ENCODE measurements at places on chromosomes 5 and 9.

- H3K36me3 ChIP-seq: no peaks in the 10 kb centered on the region
- H3K27ac ChIP-seq: no peak overlapping the region
- no peaks in the 10 kb centered on the region for H3K4me1 ChIP-seq
- no peaks in the 10 kb centered on the region for H3K27me3 ChIP-seq
Measured at GRCh38 chr5:39175273-39175955, 43.9 kb downstream of the FYB1 start.

DNA sequence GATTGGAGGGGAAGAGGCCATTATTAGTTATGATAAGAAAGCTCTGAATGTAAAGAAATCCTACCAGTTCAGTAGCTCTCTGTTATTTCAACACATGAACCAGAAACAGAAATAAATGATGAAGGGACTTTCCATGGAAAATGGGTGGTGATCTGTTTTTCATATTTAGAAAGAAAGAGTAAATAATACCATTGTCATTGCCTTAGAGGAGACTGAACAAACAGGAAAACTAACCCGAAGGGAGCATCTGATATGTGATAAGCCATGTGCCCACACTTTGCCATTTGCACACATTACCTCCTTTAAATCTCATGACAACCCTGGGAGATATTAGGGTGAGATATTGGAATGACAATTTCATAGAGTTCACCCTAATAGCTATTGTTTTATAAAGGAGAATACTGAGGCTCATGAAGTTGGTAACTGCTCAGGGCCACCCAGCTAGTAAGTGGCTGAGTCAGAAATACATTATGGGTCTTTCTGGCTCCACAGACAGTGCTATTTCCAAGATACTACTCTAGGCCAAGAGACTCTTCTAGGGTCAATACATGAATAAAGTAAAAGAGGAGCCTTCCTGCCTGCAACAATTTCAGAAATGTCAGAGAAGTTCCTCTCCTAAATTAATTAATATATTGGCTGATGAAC, 111.0 kb upstream of the SLIT3 start:
- no peak overlapping the region for H3K27ac ChIP-seq
- no peak overlapping the region for H3K4me3 ChIP-seq
- DNase-seq: no peak
- no peaks in the 10 kb centered on the region for H3K27me3 ChIP-seq
- no peaks in the 10 kb centered on the region for H3K4me1 ChIP-seq
- H3K36me3 ChIP-seq: no peaks in the 10 kb centered on the region

DNA sequence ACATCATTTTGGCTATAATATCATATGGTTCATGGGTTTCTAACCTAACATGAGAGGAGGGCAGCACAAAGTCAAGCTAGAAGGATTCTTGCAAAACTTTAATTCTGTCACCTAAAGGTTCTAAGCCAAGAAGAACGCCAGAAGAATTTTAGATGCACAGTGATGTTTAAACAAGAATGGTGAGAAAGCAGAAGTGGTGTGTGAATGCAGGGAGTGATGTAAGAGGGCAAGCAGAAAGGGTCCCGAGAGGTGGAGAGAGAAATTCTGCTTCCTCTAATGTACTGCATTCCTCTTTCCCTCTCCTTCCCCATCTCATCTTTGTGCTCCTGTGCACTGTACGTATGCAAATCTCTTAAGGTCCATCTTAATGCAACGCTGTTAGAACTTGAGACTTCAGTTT, 2.1 kb upstream of the TRMO start:
- no peak for DNase-seq
- H3K36me3 ChIP-seq: no peaks in the 10 kb centered on the region
- no peaks in the 10 kb centered on the region for H3K4me1 ChIP-seq
- H3K27ac ChIP-seq: no peak overlapping the region
- no peak overlapping the region for H3K4me3 ChIP-seq

DNA sequence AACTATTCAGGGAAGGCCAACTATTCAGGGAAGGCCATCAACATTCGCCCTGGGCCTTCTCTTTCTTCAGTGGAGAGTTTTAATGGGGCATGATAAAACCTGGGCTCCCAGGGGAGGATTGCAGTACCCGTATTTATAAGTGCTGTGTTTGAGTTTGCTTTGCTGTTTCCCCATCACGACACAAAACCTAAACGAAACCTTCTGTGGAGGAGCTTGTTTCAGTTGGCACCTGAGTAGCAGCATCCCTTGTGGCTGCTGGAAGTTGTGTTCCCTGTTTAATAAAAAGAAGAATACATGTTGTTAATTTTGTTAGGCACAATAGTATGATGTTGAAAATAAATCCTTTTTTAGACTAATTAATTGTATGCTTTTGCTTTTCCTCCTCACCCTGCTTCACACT, 8.3 kb downstream of the WDR31 start:
- H3K4me3 ChIP-seq: no peak overlapping the region
- no peaks in the 10 kb centered on the region for H3K36me3 ChIP-seq
- H3K4me1 ChIP-seq: no peaks in the 10 kb centered on the region
- no peak for DNase-seq
- no peaks in the 10 kb centered on the region for H3K27me3 ChIP-seq
- H3K27ac ChIP-seq: no peak overlapping the region

- no peaks in the 10 kb centered on the region for H3K36me3 ChIP-seq
- H3K27ac ChIP-seq: no peak overlapping the region
- no peaks in the 10 kb centered on the region for H3K4me1 ChIP-seq
Measured at GRCh38 chr5:107969847-107970246, 299.1 kb upstream of the EFNA5 start.

- H3K27me3 ChIP-seq: peaks cover 2% of the 10 kb centered on the region
- H3K4me3 ChIP-seq: peak within 1 kb of the TSS; percentile 41
- H3K27ac ChIP-seq: no peak within 1 kb of the TSS
- H3K4me1 ChIP-seq: no peaks in the 10 kb centered on the region
- no peak for DNase-seq
- H3K36me3 ChIP-seq: no peaks in the 10 kb centered on the region
Measured at GRCh38 chr9:34957492-34958410, at the start of gene PHF24. PHF24 (plus strand) TSS chr9:34958285; CDS start chr9:34971299, 13,014 bp downstream.

DNA sequence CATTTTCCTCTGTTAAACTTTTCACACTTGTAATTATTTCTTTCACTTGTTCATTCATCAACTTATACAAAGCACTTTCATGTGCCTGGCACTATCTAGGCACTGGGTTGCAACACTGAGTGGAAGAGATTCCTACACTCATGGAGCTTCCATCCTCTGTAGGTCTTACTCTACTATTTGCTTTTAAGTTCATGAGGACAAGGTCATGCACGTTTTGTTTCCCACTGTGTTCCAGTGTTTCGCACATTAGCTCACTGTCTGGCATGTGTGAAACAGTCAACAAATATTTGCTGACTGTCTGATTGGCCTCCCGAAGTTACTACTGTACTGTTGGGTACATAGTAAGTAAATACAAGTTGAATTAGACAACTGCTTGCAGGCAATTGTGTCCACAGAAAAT, 87.9 kb upstream of the IFNK start:
- no peak overlapping the region for H3K27ac ChIP-seq
- no peaks in the 10 kb centered on the region for H3K36me3 ChIP-seq

DNA sequence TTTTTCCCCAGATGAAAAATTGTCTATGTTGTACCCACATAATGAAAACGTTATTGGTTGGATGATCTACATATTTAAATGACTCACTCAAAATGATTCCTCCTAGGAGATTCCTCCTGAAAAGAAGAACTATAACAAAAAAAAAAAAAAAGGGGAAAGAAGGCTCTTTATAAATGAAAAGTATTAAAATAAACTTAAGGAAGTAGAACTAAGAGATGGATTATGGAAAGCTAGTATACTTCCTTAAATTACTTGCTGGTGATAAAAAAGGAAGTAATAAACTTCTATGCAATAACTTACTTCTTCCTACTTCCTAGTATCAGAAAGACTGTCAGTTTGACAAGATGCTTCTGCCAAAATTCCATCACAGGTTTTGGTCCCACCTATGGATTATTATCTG, 1087.7 kb downstream of the CDH12 start:
- no peaks in the 10 kb centered on the region for H3K36me3 ChIP-seq
- DNase-seq: no peak
- no peaks in the 10 kb centered on the region for H3K27me3 ChIP-seq
- no peaks in the 10 kb centered on the region for H3K4me1 ChIP-seq
- no peak overlapping the region for H3K27ac ChIP-seq

- no peaks in the 10 kb centered on the region for H3K4me1 ChIP-seq
- no peak overlapping the region for H3K27ac ChIP-seq
- DNase-seq: no peak
- no peaks in the 10 kb centered on the region for H3K36me3 ChIP-seq
- H3K4me3 ChIP-seq: no peak overlapping the region
Measured at GRCh38 chr9:84327184-84327583, 13.4 kb downstream of the SLC28A3 start.

GRCh38 chr9:131728546-131728910, 11.3 kb downstream of the RAPGEF1 start:
- H3K36me3 ChIP-seq: no peaks in the 10 kb centered on the region
- H3K4me3 ChIP-seq: no peak overlapping the region
- H3K27ac ChIP-seq: no peak overlapping the region
- H3K4me1 ChIP-seq: no peaks in the 10 kb centered on the region
- H3K27me3 ChIP-seq: no peaks in the 10 kb centered on the region
- DNase-seq: no peak

- H3K36me3 ChIP-seq: no peaks in the 10 kb centered on the region
- H3K4me1 ChIP-seq: peaks cover 9% of the 10 kb centered on the region
- H3K4me3 ChIP-seq: no peak overlapping the region
- no peaks in the 10 kb centered on the region for H3K27me3 ChIP-seq
- no peak for DNase-seq
Measured at GRCh38 chr5:119366540-119366881, 10.7 kb downstream of the TNFAIP8 start.

- H3K27me3 ChIP-seq: no peaks in the 10 kb centered on the region
- H3K4me3 ChIP-seq: no peak overlapping the region
- H3K4me1 ChIP-seq: no peaks in the 10 kb centered on the region
- no peak overlapping the region for H3K27ac ChIP-seq
Measured at GRCh38 chr5:1065143-1065750, 46.6 kb downstream of the SLC12A7 start.

- H3K4me3 ChIP-seq: no peak overlapping the region
- peaks cover 2% of the 10 kb centered on the region for H3K4me1 ChIP-seq
- no peak for DNase-seq
- no peak overlapping the region for H3K27ac ChIP-seq
- H3K36me3 ChIP-seq: no peaks in the 10 kb centered on the region
Measured at GRCh38 chr5:5309645-5310044, 112.8 kb upstream of the ICE1 start.

GRCh38 chr9:106441283-106441682, 421.7 kb upstream of the ZNF462 start:
- no peaks in the 10 kb centered on the region for H3K36me3 ChIP-seq
- DNase-seq: no peak
- no peak overlapping the region for H3K27ac ChIP-seq
- H3K27me3 ChIP-seq: no peaks in the 10 kb centered on the region
- H3K4me3 ChIP-seq: no peak overlapping the region
- H3K4me1 ChIP-seq: 0 out of 2 replicates have a peak, but pooled peaks cover 2% of the 10 kb centered on the region

- no peaks in the 10 kb centered on the region for H3K36me3 ChIP-seq
- no peak overlapping the region for H3K27ac ChIP-seq
- no peaks in the 10 kb centered on the region for H3K27me3 ChIP-seq
Measured at GRCh38 chr9:135032868-135033460, 54.5 kb upstream of the OLFM1 start.

GRCh38 chr5:112316731-112317130, 102.3 kb downstream of the EPB41L4A start:
- no peaks in the 10 kb centered on the region for H3K27me3 ChIP-seq
- H3K4me1 ChIP-seq: peaks cover 4% of the 10 kb centered on the region
- DNase-seq: no peak
- no peak overlapping the region for H3K4me3 ChIP-seq
- H3K36me3 ChIP-seq: no peaks in the 10 kb centered on the region

DNA sequence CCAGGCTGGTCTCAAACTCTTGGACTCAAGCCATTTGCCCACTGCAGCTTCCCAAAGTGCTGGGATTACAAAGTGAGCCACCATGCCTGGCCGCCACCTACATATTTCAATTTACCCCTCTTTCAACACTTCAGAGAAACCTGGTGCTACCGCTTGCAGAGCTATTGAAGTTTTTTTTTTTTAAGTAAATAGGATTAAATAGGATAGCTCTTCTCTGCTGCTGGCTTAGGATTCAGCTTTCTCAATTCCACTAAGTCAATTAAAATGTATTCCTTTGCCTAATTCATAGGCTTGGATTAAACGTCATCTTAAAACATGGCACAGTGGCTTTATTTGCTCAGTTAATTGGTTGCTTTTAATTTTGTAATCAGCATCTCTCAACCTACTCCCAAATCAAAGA, 41.0 kb downstream of the KIAA1191 start:
- H3K27me3 ChIP-seq: no peaks in the 10 kb centered on the region
- H3K27ac ChIP-seq: no peak overlapping the region
- H3K4me3 ChIP-seq: no peak overlapping the region
- DNase-seq: no peak
- H3K36me3 ChIP-seq: no peaks in the 10 kb centered on the region

DNA sequence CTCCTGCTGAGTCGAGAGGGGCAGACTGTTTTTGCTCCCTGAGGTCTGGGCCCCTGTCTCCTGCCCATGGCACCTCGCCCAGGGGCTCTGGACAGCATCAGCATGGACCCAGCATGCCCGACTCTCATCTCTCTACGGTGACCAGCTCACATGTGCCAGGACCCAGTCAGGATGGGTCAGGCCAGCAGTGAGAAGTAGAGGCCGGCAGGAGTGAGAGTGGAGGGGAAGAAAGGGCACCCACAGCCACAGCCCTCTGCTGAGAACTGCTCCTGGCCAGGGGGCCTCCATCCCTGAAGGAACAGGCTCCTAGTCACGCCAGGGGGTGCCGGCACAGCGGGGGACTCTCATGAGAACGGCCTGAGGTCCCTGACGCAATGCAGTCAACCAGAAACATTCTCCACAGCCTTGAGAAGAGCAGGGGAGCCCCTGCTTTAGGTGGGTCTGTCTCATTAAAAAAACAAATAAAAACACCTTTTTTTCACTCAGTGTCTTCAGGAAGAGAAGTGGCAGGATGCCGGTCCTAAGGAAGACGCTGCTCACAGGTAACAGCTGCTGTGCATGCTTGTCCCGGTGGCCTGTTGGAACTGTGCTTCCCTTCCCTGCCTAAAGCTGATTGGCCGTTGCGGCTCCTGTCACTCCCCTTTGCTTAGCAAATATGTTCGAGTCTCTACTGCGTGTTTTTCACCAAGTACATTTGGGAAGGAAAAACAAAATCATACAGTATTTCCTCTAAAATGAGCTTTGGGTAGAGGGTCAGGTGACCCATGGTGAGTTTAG, 85.7 kb upstream of the FBXW11 start:
- no peak for DNase-seq
- H3K4me3 ChIP-seq: no peak overlapping the region

GRCh38 chr9:25322142-25322541, 356.1 kb downstream of the TUSC1 start:
- H3K4me3 ChIP-seq: no peak overlapping the region
- H3K4me1 ChIP-seq: no peaks in the 10 kb centered on the region
- no peak for DNase-seq
- H3K27ac ChIP-seq: no peak overlapping the region
- no peaks in the 10 kb centered on the region for H3K36me3 ChIP-seq
- no peaks in the 10 kb centered on the region for H3K27me3 ChIP-seq

GRCh38 chr5:114434396-114435219, 72.7 kb downstream of the KCNN2 start:
- no peak overlapping the region for H3K27ac ChIP-seq
- H3K4me3 ChIP-seq: no peak overlapping the region
- DNase-seq: no peak
- H3K36me3 ChIP-seq: no peaks in the 10 kb centered on the region
- H3K4me1 ChIP-seq: no peaks in the 10 kb centered on the region

Data from H1 (cell line).